HL-60 (cell line): ENCODE measurements at places on chromosomes 12 and 14.

DNA sequence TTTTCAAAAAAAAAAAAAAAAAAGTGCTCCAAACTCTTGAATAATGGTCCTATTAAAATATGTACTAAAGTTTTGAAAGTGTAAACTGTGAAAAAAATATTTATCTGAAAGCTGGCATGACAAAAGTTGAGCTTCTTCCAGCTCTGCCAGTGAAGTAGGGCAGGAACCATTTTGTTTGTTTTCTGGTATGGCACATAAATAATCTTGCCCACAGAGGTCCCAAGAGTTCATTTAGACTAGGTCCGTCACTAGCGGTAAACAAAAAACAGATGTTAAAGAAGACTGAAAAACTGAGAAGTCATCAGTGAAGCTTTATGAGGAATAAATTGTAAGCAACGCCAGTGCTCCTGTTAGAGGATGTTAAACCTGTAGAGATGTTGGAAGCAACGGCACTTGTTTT, 7.0 kb downstream of the ERP27 start:
- no peak for DNase-seq

- DNase-seq = no peak
Observed at GRCh38 chr12:121022713-121023112, 6.4 kb upstream of the C12orf43 start.

- DNase-seq = no peak
Observed at GRCh38 chr14:61351477-61351876, 30.1 kb downstream of the PRKCH start.

- DNase-seq = no peak
Observed at GRCh38 chr12:50635364-50635763, 128.5 kb upstream of the ATF1 start.

GRCh38 chr12:6354495-6355393, 12.9 kb upstream of the TNFRSF1A start:
- DNase-seq = no peak

GRCh38 chr12:59911516-59911915, 315.7 kb downstream of the SLC16A7 start:
- DNase-seq = no peak

DNA sequence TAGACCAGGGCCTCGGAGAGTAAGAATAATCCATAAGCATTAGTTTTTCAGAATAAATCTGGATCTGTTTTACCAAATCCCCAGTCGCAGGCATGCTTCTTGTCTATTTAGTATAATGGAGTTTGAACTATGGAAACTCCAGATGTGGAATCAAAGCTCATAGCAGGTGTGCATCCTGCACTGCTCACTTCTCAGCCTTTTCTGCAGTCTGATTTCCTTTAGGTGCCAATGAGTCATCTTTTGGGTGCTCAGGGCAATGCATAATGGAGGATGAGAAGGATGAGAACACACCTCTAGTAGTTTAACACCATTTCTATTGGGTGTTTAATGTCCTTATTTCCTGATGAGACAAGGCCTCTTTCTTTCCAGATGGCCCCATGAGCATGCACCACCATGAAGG, 961.2 kb downstream of the TMEM121 start:
- DNase-seq = no peak

- no peak for DNase-seq
Observed at GRCh38 chr12:81022531-81022930, 55.3 kb upstream of the ACSS3 start.
